Fibroblast of villous mesenchyme (primary cell): ENCODE measurements at places on chromosomes 5 and 9.

GRCh38 chr5:58369513-58370190 is 90.2 kb downstream of the PLK2 start:
- no peak for DNase-seq

- DNase-seq, result no peak
Measured at GRCh38 chr9:120326049-120326693, 253.8 kb downstream of the CDK5RAP2 start.

DNA sequence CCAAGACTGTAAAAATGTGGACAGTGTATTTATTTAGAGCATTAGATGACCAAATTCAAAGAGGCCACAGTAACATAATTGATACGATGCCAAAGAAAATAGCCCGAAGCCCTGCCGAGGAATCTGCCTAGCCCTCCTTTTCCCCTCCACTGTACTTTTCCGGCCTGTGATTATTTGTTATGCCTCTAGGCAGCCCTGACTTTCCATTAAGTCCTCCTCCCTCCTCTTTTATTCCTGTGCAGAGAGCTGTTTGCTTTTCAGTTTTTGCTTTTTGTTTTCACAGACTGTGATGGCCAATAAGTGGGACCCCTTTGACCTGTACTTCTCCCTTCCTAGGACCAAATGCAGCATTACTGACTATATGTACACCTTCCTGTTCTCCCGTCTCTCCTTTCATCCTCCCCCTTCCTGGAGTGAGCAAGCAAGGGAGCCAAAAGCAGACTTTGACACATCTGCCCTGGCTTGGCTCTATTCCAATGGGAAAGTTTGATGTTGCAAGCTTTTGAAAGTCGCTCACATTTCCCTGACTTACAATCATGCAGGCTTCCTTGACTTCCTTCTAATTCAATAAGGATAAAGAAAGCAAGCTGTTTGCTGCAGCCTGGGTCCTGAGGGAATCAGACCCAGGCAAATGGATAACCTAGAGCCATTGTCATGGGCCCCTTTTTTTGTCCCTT is 76.1 kb downstream of the NREP start:
- DNase-seq, result peak; percentile 99

DNA sequence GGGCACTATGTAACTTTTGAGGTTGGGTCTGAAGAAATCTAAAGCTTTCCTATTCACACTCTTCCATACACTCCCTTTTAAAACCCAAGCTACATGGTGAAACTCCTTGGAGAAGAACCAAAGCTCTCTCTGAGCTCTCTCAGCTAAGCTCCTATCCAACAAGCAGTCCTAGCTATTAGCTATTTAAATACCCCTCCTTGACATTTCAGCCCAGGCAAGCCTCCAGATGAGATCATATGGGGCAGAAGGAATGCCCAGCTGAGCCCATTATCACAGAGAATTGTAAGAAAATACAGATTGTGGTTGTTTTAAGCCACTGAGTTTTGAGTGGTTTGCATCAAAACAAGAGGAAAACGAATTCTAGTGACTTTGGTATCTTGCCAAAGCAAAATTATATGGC is 15.2 kb downstream of the HSPB3 start:
- DNase-seq, result peak; percentile 46

- DNase-seq, result no peak
Measured at GRCh38 chr9:129525656-129526196, 95.2 kb downstream of the C9orf50 start.

DNA sequence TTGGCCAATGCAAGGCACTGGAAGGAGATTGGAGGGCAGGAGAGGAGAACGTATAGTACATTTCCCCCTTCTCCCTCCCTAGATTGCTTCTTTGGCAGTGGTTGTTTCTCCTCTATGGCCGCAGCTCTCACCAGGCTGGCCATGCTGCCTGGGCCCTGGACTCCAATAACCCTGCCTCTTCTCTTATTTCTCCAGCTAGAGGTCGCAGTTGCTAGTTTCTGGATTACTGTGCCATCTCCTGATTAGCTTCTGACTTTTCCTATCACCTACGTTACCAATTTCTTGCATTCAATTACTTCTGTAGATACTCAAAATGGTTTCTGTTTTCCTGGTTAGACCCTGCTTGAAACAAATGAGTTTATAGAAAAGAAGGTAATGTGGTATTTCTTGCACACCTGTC is 2.4 kb upstream of the MACIR start:
- DNase-seq, result no peak

DNA sequence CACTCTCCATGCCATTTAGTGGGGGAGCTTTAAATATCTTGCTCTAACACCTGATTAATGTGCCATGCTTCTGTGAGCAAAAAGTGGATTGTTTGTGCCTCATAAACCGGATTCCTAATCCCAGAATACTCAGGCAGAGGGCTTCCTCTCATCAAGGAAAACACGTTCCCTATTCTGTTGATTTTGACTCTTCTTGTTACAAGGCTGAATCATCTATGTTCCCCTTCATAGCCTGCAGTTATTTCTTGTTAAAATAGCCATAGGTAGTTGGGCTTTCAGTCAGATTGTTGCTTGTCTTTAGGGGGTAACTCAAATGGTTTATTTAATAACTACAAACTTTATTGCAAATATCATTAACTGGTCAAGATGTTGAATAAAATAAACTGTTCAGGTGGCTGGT is 26.6 kb downstream of the ROPN1L start:
- DNase-seq, result no peak

GRCh38 chr9:81032030-81032572 is 657.2 kb downstream of the TLE1 start:
- DNase-seq, result peak; percentile 77
